ENCODE measurements at places on chromosomes 3 and 15. TPM values are rescaled to one million over a fixed set of nuclear protein-coding genes. Genes with fewer than 3 reads are reported as not detected.

The DPPA4 gene
- total RNA-seq = not detected

GRCh38 chr3:153285982-153286381, 124.0 kb downstream of the RAP2B start:
- no peak for DNase-seq

DNA sequence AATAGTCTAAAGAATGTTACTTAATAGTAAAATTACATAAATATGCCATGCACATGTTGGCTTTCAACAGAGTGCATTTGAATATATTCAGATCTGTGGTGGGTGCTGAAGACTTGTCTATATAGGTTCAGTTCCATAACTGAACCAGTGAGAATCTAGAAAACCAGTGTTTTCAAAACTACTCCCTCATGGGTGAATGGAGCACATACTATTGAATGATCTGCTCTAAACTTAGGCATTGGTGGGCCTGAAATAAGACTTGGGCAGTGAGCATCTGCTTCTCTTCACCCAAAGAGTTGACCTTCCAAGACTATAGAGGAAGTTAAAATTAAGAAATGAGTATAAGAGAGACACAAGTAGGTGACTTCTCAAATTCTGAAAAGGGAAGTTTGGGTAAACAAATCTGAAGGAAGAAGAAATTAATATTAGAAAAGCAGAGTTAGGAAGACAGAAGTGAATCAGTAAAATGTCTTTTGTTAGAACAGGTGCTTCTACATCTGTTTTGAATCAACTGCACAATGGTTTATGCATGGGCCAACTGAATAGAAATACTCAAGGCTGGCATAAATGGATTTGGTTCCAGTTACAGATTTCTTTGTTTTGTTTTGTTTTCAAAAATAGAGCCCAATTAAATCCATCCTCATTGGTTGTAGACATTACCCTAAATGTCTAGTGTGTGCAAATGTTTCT, 19.3 kb downstream of the ALCAM start:
- DNase-seq = peak; percentile 20

DNA sequence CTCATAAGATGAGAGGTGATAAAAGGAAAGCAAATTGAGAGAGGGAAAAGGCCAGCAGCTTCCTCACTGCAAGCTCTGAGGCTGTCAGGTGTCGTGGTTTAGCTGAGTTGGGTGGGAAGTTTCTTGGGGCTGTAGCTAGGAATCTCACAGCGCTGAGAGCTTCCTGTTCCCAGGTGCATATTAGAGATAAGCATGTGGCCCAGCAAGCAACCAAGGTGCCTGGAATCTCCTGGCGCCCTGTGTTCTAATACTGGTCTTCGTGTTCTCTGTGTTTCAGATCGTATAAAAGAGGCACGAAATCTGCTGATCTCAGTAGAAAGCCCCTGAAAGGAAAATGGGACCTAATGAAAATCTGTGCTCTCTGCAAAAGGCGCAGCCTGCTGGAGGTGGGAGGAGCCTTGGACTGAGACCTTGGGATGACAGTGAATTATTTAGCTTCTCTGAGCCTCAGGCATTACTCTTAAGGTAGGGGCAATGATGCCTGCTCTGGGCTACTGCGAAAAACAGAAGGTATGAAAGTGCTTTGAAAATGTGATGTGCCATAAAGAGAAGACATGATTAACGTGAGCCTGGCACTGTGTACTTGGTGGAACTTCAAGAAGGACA, 499.9 kb downstream of the TBL1XR1 start:
- no peak for DNase-seq

DNA sequence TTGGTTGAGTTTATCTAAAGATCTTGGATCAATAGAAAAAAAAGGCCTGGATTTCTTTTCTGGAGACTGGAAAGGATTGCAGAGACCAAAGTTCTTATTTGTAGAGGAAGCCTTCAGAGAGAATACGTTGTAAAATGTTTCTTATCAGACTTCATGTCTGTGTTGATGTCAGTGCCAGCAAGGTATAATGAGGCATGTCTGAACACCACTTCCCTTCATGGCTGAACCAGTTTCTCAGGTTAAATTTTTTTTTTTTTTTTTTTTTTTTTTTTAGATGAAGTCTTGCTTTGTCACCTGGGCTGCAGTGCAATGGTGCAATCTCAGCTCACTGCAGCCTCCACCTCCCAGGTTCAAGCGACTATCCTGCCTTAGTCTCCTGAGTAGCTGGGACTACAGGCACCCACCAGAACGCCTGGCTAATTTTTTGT, 17.8 kb upstream of the ZNF774 start:
- no peak for DNase-seq

DNA sequence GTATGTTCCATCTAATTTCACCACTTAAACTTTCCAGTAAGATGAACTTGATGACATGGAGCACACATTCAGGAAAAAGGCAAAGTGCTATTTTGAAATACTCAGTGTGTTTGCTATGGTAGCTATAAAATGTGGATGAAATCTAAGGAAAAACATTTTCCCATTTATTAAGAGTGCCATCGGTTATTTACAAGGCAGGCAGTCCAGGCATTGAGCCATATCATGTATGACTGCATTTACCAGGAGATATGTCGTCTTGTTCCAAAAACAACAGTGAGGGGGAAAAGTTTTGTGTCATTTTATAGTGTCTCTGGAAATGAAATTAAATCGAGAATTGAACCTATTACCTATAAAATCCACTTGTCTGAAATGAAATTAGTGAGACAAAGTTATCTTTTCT, 13.7 kb downstream of the ANXA2 start:
- no peak for DNase-seq

GRCh38 chr15:60390231-60390630, 7.6 kb downstream of the ANXA2 start:
- no peak for DNase-seq

DNA sequence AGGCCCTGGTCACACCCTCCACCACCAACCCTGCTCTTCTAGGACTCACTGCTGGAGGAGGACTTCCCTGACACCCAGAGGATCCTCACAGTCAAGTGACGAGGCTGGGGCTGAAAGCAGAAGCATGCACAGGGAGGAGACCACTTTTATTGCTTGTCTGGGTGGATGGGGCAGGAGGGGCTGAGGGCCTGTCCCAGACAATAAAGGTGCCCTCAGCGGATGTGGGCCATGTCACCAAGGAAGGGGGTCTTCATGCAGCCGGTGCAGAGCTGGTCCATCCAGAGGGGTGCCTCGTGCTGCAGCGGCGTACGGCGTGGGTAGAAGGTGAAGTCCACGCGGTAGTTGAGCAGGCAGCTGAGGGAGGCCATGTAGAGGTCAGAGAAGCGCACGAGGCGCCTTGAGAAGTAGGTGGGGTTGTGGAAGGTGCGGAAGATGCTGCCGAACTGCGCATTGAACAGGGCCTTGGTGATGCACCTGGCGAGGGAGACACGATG, 9.4 kb downstream of the NT5DC2 start:
- no peak for DNase-seq

The UROC1 gene
- total RNA-seq = not detected

DNA sequence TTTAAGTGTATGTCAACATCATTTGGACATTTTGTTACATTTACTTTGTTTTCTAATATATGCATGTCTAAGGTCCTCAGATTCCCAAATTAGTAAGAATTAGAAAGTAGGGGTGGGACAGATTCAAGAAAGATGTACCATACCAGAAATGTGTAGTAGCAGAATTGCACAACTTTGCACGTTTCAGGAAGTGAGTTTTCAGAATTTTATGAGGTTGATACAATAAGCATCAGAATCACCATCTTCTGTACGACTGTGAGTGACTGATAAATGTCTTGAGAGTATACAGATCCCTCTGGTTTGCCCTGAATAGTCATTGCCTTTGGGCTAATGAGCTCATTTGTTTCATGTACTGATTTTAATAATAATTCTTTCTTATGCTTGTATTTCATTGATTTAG, 9.3 kb downstream of the ARIH2 start:
- DNase-seq = no peak

GRCh38 chr15:31353931-31354330, 27.3 kb downstream of the KLF13 start:
- no peak for DNase-seq

- DNase-seq = no peak
Observed at GRCh38 chr15:69232144-69232543, 66.6 kb upstream of the PAQR5 start.
